ENCODE measurements at places on chromosomes 13 and 19.

- no peak for DNase-seq
These were observed 9.7 kb upstream of the JUND start for GRCh38 chr19:18291019-18291524.

- peak; percentile 84 for DNase-seq
These were observed 154.0 kb upstream of the GPR12 start for GRCh38 chr13:26914624-26915023.

DNA sequence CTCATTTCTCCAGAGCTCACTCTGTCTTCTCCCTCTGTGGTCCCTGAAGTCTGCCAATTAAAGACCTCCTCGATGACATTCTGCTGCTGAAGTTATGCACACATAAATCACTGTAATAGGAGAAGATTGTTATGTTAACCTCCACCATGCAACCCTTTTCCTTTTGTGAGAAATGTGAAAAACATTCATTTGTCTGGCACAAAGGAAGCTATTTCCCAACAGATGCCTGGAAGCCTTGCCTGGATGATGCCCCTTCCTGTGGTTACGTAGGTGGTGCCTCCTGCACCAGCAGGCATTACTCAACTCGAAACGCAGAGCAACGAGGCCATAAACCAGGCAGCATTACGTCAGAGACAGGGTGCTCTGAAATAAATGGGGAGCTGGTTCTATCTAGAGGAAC is 327.4 kb upstream of the ZNF507 start:
- DNase-seq: no peak

GRCh38 chr13:76053181-76053580 is 417.1 kb downstream of the LMO7 start:
- no peak for DNase-seq

DNA sequence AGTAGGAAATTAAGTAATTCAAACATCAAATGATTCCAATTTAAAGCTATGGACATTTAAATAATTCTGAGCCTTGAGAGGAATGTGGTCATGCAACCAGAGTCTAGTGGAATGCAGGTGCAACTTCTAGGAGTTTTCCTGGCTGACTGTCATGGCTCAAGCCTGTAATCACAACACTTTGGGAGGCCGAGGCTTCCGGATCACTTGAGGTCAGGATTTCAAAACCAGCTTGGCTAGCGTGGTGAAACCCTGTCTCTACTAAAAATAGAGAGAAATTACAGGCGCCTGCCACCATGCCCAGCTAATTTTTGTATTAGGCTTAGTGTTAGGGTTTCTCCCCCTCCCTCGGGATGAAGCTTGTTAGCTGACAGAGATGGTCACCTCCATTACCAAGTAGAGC is 6.4 kb downstream of the ZNF808 start:
- no peak for DNase-seq

GRCh38 chr19:45099467-45100191 is 6.7 kb downstream of the PPP1R37 start:
- no peak for DNase-seq

- DNase-seq: no peak
These were observed 1.1 kb downstream of the WTIP start for GRCh38 chr19:34482380-34483250.

DNA sequence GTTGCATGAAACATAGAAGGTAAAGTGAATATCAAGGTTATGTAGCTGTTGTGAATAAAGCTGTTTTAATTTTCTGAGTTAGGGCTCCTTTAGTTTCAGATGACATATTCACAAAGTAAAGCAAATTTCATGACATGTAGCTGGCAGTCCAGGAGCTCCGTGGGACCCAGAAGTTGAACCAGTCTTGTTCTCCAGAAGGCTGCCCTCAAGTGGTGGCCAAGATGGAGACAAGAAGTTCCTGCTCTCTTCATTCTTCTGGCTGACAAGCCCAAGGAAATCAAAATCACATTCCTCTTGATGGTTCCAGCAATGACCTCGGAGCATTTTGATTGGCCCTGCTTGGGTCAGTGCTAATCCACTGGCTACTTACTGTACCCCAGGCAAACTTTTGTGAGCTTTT is 128.7 kb downstream of the LIG4 start:
- DNase-seq: no peak

DNA sequence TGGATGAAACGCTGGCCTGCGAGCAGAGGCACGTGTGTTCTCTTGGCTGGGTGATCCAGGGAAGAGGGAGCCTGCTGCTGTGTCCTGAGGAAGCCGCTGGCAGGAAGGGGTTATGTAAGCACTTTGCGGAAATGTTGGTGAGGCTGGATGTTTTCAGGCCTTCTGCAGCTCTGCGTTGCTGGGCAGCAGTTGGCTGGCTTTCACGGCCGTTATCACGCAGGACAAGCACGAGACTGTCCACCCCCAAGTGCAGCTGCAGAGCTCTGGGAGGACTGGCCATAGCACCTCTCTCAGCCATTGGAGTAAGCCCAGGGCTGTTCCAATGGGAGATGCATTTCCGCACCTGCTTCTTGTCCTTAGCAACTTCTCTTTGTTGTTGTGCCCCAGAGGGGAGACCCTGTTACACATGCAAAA is 146.9 kb upstream of the SOX21 start:
- no peak for DNase-seq

DNA sequence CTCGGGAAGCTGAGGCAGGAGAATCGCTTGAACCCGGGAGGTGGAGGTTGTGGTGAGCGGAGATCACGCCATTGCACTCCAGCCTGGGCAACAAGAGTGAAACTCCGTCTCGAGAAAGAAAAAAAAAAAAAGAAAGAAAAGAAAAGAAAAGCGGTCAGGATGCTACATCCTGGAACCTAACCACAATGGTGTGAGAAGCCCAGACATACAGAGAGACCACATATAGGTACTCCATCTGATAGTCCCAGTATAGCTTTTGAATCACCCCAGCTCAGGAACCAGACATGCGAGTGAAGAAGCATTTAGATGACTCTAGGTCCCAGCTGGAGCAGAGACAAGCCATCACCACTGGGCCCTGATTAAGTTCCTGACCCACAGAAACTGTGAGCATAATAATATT is 3.2 kb downstream of the IFNL1 start:
- no peak for DNase-seq

DNA sequence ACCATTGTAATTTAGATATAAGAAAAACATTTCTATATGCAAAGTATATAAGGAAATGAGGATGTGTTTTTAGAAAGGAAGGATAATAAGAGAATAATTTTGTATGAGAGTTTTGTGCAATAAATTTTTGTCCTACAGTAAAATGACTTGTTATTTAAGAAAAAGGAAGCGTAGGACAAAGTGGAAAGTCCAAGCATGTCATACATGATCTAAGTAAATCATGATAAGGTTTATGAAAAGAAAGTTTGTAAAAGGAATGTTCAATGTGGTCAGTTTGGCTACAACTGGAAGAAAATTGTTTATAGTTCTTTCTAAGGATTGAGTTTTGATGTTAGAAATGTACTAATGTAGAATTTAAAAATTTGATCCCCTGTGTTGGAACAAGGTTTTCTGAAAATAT is 222.3 kb downstream of the KATNAL1 start:
- no peak for DNase-seq

- DNase-seq: no peak
These were observed 1235.2 kb upstream of the SLC10A2 start for GRCh38 chr13:104301171-104301975.

DNA sequence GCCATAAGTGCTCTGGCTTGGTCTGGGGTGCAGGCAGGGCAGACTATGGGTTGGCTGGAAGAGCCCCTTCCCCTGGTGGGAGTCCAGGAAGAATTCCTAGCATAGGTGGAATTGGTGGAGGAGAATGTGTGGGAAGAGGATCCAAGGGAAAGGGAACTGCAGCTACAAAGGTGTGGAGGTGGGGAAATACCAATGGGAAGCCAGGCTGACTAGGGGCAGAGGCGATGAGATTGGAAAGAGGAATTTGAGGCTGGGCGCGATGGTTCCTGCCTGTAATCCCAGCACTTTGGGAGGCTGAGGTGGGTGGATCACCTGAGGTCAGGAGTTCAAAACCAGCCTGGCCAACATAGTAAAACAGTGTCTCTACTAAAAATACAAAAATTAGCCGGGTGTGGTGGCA is 4.8 kb upstream of the SDHAF1 start:
- DNase-seq: no peak

DNA sequence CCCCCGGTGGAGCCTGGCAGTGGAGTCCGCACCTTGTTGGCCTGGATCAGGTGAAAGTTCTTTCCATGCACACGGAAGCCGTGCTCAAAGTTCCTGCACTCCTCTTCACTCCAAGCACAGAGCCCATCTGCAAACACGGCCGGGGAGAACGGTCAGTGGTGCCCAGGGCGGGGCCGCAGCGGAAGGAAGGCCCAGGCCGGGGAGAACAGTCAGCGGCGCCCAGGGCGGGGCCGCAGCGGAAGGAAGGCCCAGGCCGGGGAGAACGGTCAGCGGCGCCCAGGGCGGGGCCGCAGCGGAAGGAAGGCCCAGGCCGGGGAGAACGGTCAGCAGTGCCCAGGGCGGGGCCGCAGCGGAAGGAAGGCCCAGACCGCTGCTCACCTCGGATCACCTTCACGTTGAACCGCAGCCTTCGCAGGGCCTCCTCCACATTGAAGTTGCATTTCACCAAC is 20.6 kb upstream of the PLPP2 start:
- DNase-seq: no peak
